Smooth muscle cell of the coronary artery (primary cell): ENCODE measurements at places on chromosomes 3 and 15. TPM values are rescaled to one million over a fixed set of nuclear protein-coding genes. Genes with fewer than 3 reads are reported as not detected.

The SNTN gene
- total RNA-seq = not detected in 2 replicates

The TIMMDC1 gene
- total RNA-seq = 28.7 and 42.2 TPM in 2 replicates

The ANKUB1 gene
- not detected in 2 replicates for total RNA-seq

The MESP2 gene
- 0.15 and 1.6 TPM in 2 replicates for total RNA-seq

The PARP3 gene
- total RNA-seq = 14.6 and 26.6 TPM in 2 replicates

The ARHGEF26 gene
- total RNA-seq = 0.12 and 1.9 TPM in 2 replicates

The HCLS1 gene
- total RNA-seq = 0.60 and 2.2 TPM in 2 replicates

The AGBL1 gene
- total RNA-seq = not detected in 2 replicates

The PIAS1 gene
- 2.6 and 6.3 TPM in 2 replicates for total RNA-seq

The AGTR1 gene
- total RNA-seq = 1.9 TPM in 1 of 2 replicates, not detected in the other

The DAZL gene
- not detected in 2 replicates for total RNA-seq

The ANKDD1A gene
- total RNA-seq = 3.2 and 15.3 TPM in 2 replicates

The WDR72 gene
- total RNA-seq = not detected in 2 replicates

The PARL gene
- total RNA-seq = 27.0 and 46.9 TPM in 2 replicates

The IREB2 gene
- total RNA-seq = 13.3 and 15.9 TPM in 2 replicates

The SAXO2 gene
- 0.23 and 0.98 TPM in 2 replicates for total RNA-seq

The MCF2L2 gene
- total RNA-seq = under 0.01 and 0.15 TPM in 2 replicates

The USP13 gene
- total RNA-seq = 3.4 and 4.9 TPM in 2 replicates

The NR1I2 gene
- total RNA-seq = 0.08 TPM in 1 of 2 replicates, not detected in the other

The DPPA2 gene
- not detected in 2 replicates for total RNA-seq

The ADAMTS7 gene
- total RNA-seq = 2.9 and 8.9 TPM in 2 replicates

The GOLGA8T gene
- total RNA-seq = 0.08 TPM in 1 of 2 replicates, not detected in the other

The PLSCR5 gene
- total RNA-seq = not detected in 2 replicates

The OR4F6 gene
- total RNA-seq = not detected in 2 replicates

The ANKRD63 gene
- not detected in 2 replicates for total RNA-seq

The MLH1 gene
- 21.4 and 36.2 TPM in 2 replicates for total RNA-seq

The ERC2 gene
- 0.47 TPM in 1 of 2 replicates, not detected in the other for total RNA-seq

The SLC28A2 gene
- not detected in 2 replicates for total RNA-seq

The TRPC1 gene
- total RNA-seq = 18.9 and 29.0 TPM in 2 replicates

The MITF gene
- 0.68 and 18.1 TPM in 2 replicates for total RNA-seq

The PIF1 gene
- total RNA-seq = 4.0 and 4.1 TPM in 2 replicates

The CD200 gene
- 2.6 and 24.0 TPM in 2 replicates for total RNA-seq

The ABHD5 gene
- 18.0 and 38.4 TPM in 2 replicates for total RNA-seq

The ZBBX gene
- total RNA-seq = not detected in 2 replicates

The CHRNA5 gene
- total RNA-seq = 0.12 and 0.53 TPM in 2 replicates

The SLC7A14 gene
- total RNA-seq = 0.60 and 0.70 TPM in 2 replicates

The CCR5 gene
- not detected in 2 replicates for total RNA-seq
